Smooth muscle cell of the brain vasculature (primary cell): ENCODE measurements at places on chromosomes 11 and 22.

DNA sequence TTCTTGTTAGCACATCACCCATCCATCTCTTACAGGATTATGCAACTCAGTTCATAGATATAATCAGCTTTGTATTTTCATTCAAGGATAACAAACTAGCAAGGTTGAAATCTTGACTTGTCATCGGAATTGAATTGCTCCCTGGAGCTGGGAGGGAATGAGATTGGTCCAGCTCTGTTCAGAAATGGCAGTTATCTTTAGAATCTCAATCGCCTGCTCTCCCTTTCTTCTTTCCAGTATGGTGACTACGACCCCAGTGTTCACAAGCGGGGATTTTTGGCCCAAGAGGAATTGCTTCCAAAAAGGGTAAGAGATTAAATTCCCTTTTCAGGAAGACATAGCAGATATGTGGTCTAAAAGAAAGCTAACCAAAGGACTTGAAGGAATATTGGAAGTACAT, 51.0 kb downstream of the NF2 start:
- no peak for DNase-seq

GRCh38 chr22:49208768-49209252, 618.9 kb downstream of the BRD1 start:
- no peak for DNase-seq

GRCh38 chr11:64027651-64028397, 7.9 kb upstream of the FLRT1 start:
- no peak for DNase-seq

- no peak for DNase-seq
Observed at GRCh38 chr11:13487661-13488030, 8.2 kb downstream of the PTH start.

DNA sequence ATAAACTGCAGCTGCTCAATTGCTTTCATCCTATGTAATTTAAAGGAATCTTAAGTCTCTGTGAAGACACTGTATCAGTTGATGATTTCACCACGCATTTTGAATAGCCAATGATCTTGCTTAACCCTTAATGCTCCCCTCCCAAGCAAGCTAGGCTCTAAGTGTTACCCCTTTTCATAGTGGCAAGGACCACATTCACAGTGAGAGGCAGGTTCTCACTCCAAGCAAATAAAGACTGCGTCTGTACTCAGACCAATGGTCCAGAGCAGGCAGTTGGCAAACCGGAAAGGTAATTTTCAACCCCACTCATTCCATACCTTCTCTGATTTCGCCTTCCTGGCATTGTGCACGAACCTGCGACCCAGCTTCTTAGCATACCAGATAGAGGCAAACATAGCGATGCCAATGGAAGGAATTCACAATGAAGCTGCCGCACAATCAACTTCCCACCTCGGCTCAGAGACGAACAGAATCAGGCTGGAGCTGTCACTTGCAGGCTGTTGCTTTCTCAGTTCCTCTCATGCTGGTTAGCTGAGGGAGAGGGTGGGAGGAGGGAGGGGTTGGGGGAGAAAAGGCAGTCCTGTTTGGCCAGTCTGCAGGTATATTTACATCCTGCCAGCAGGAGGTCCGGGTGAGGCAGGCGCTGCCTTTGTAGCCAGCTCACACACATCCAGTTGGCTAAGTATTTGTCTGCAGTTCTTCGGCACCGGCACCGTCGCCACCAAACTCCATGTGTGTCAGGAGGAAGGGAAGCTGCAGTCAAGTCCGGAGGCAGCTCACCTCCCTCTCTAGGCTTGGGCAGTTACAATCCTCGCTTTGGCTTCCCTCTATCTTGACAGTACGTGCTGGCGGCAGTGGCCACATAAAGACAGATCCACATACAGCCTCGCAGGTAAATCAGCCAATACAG, 1151.2 kb upstream of the CCDC90B start:
- DNase-seq = no peak

GRCh38 chr11:73343076-73343873, 32.9 kb upstream of the RELT start:
- no peak for DNase-seq

- no peak for DNase-seq
Observed at GRCh38 chr22:46099740-46100139, 50.6 kb upstream of the PPARA start.

DNA sequence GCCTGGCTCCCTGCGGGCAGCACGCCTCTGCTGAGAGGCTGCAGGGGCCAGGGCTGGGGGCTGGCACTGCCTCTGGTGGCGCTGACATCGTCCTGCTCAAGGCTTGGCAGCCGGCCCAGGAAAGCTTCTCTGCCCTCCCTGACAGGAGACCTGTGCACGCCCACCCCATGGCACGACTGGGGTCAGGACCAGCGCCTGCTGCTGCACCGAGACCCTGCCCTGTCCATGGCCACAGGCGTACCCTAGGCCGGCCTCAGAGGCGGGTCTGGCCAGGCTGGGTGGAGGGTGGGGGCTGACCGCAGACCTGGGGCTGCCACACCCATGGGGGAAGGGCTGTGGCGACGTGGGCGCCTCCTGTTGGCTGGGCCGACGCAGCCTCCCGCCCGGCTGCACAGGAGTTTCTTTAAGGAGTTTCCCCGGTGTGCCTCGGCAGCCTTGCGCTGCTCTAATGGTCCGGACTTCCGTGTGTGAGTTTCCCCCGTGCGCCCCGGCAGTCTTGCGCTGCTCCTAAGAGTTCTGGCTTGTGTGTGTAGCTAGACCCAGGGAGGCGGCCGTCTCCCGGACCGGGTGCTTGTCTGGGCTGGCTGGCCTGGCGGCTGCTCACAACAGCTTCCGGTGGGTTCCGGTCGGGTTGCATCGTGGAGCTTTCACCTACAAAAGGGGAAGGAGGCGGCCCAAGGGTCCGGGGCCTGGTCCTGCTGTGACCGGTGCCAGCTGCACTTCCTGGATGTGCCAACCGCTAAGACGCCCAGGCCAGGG, 4.6 kb downstream of the TRABD start:
- no peak for DNase-seq

GRCh38 chr22:21937821-21938070, 14.9 kb downstream of the PPM1F start:
- no peak for DNase-seq

DNA sequence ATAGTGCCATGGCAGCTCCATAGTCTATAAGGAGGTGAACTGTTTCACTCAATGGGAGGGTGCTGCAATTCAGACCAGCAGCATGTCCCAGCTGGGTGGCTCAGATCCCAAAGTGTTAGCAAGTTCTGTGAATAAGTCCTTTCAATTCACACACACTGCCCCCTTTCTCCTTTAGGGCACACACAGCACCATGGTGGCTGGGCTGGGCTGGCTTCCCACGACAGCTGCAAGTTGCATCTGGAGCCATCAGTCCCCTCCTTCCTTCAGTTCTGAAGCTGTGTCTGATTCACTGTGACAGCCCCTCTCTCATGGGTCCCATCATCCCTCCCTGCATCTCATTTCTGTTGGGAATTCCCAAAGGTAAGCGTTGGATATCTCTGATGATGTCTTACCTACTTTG, 324.1 kb upstream of the NCAM1 start:
- DNase-seq = no peak

DNA sequence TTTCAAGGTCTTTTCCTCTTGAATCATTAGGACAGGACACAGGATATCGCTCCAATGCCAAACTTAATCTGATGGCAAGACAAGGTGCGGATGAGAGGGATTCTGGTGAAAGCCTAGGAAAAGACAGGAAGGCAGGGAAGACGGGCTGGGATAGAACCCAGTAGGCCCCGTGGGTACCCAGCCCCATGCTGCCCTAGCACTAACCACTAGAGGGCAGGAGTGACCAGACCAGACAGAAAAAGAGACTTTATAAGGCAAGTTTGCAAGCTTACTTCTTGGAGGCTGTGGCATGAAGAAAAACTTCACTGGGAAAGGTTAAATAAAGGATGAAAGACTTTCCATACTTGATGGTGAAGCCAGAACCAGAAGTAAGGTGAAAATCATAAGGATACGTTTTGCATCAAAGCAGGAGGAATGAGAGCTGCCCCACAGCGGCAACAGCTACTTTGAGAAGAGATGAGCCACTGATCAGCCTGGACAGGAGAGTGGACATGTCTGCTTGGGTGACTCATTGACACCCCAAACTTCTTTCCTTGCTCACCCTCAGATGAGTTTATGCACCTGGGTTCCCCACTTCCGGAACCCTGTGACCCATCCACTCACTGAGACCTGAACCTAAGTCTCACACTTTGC, 39.8 kb downstream of the SYN3 start:
- peak; percentile 7 for DNase-seq

- DNase-seq = no peak
Observed at GRCh38 chr11:45444796-45445195, 158.7 kb upstream of the SYT13 start.
